ENCODE measurements at places on chromosomes 4 and X.

DNA sequence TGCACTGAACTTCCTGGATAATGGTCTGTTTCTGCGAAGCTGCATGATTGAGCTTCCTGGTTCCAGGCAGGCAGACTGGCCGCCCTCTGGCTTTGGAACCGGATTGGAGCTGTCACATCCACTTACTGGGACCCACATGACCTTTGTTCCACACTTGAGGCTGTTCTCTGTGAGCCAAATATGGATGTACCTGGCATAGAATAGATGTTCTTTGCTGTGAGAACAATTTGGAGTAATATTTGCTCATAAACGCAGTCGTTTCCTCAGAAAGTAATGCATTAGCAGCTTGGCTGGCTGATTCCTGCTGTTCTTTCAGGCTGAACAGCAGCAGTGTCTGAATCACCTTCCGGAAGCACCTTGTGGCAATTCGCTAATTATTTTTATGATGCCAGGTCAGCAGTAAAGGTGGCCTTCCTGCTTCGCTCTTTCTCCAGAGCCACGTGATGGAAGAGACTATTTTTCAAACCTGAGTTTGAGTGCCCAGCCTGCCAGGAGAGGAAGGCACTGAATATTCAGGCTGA lies 78.1 kb upstream of the BOD1L1 start:
- no peak for DNase-seq

- DNase-seq, result no peak
Measured at GRCh38 chr4:75985116-75985515, 5.6 kb downstream of the SDAD1 start.

DNA sequence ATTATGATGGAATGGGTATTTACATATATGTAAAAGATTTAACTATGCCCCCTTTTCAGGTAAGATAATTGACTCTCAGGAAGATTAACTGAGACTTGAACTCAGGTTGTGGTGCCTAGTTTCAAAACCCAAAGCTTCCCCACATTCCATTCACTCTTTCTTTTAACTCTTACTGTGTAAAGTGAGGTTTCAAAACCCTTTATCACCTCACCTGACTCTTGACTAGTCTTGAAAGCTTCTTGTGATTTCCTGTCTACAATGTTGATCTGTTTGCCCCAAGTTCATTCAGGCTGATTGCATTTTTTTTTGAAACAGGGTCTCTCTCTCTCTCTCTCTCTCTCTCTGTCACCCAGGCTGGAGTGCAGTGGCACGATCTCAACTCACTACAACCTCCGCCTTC lies 40.5 kb upstream of the RAPGEF2 start:
- no peak for DNase-seq

DNA sequence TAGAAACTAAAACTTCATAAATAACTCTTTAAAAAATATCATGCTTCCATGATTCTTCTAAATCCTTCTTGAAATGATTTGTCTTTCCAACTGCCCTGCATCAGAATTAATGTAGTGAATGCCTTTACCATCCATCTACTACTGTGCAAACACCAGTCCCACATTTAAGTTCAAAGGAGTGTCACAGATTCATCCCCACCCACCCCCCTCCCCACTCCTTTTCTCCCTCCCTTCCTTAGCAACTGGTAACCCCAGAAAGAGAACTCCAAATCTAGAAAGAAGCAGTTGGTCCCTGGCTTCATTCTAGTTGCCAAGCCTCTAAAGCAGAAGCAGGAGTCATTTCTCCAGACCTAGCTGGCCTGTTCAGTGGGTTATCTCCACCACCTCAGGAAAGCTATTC lies at the start of gene PRR32:
Gene PRR32 (plus strand): TSS at position 301 of the 400 bp plus-strand sequence. CDS start 115 bp downstream, outside the sequence.
- no peak for DNase-seq

GRCh38 chr4:1251773-1252066 lies 2.8 kb upstream of the CTBP1 start:
- no peak for DNase-seq

GRCh38 chr4:84481077-84481859 lies 17.8 kb downstream of the NKX6-1 start:
- DNase-seq, result no peak

- DNase-seq, result no peak
Measured at GRCh38 chrX:76172325-76172893, 453 bp upstream of the PBDC1 start.

GRCh38 chr4:74473155-74473811 lies 28.3 kb downstream of the AREG start:
- DNase-seq, result no peak

- DNase-seq, result no peak
Measured at GRCh38 chr4:170091069-170091696, 1.4 kb upstream of the AADAT start.
